ENCODE measurements at places on chromosomes 7 and 10.

DNA sequence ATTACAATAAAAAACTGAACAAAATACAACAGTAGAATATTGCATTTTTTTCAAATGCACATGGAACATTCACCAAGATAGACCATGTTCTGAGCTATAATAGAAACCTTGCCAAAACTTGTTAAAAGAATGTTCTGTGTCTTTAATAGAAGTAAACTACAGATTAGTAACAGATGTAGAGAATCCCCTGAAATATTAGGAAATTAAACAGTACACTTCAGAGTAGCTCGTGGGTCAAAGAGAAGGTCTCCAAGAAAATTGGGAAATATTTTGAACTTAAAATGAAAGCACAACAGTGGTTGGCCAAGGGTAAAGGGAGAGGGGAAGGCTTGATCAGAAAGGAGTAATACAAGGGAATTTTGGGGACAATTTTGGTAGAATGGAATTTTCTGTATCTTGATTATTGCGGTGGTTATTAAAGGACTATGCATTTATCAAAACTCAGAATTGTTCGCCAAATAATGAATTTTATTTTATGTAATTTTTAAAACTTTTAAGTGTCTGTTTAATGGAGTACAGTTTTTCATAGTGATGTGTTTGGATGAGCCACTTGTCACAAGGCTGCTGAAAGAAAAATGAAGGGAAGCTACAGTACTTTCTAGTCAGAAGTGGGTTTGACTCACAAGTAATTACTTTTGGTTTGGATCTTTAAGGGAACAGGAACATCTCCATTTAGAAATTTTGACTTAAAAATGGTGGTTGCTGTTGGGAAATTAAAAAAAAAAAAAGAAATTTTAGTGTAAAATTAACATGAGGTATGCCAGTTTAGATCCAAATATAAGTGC, 10.2 kb downstream of the PLEKHA8 start:
- no peak for DNase-seq

GRCh38 chr7:151342811-151343210, 1.2 kb downstream of the NUB1 start:
- no peak for DNase-seq

DNA sequence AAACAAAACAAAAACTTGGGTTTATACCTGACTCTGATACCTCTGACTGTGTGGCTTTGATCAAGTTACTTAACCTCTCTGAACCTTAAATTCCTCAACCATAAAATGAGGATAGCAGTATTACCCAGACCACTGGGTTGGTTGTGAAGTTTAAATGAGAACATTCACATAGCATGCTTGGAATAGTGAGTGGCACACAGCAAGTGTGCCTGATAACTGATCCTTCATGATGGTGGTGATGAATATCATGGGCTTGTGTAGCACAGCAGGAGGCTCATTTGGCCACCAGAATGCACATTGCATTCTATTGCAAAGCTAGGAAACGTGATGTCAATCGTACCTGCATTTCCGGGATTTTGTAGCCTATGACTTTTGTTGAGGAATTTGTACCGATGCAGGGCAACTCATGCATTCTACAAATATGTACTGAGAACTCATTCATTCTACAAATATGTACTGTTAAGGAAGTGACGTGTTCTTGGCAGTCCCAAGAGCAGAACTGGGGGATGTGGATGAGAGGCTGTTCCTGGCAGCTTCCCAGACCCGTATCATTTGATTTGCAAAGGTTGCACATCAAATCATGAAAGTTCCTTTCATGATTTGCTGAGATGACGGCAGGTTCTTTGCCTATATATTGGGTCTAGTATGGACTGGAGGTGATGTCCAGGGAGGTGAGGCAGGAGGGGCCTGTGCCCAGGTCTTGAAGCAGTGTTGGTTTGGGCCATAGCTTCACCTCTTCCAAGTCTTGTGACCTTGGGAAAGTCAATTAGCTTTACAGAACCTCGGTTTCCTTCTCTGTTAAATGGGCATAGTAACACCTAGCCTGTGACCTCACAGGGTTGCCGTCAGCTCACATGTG, 94.6 kb upstream of the SMNDC1 start:
- no peak for DNase-seq

DNA sequence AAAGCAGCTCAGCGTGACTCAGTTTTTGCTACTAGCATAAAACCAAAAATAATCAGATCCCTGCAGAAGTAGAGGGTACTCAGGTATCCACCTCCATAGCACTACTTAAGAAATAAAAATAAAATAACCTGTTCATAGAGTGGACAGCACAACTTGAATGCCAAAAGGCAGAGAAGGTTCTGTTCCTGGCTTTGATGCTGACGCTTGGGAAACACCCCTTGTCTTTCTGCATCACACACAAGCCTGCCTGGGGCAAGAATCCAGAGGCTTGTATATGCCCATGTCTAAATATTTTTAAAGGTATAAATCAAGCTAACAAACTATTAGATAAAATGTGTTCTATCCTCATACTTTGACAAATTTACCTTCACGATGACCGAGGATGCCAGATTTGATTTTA, 207.3 kb downstream of the KIAA1217 start:
- DNase-seq: no peak

GRCh38 chr7:137366995-137367394, 23.5 kb upstream of the PTN start:
- no peak for DNase-seq

Measured in GM19239 (cell line).